ENCODE measurements at places on chromosomes 6 and 20.

DNA sequence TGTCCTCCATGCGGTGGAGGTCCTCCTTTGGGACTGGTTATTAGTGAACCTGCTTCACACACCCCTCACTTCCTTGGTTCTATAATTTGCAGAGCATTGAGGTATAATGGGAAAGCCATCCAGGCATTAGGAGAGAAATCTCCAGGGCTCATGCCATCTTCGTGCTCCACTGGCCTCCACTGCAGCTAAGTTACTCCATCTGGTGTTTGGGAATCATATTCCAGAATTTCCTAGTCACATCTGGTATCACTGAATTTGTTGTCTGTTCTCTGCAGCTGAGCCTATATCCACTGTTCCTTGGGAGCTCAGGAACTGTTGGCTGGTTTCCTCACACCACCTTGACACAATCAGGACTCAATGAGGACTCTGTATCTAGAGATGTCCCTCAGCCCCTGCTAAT lies 173.0 kb upstream of the TSHZ2 start:
- no peak for DNase-seq

GRCh38 chr6:140485740-140486449 lies 1111.4 kb upstream of the CITED2 start:
- no peak for DNase-seq

- no peak for DNase-seq
Measured at GRCh38 chr6:24054388-24054787, 71.6 kb upstream of the NRSN1 start.

GRCh38 chr6:4017834-4018170 lies 61.1 kb downstream of the FAM217A start:
- DNase-seq: no peak

GRCh38 chr6:149060985-149061760 lies 256.3 kb upstream of the TAB2 start:
- no peak for DNase-seq

DNA sequence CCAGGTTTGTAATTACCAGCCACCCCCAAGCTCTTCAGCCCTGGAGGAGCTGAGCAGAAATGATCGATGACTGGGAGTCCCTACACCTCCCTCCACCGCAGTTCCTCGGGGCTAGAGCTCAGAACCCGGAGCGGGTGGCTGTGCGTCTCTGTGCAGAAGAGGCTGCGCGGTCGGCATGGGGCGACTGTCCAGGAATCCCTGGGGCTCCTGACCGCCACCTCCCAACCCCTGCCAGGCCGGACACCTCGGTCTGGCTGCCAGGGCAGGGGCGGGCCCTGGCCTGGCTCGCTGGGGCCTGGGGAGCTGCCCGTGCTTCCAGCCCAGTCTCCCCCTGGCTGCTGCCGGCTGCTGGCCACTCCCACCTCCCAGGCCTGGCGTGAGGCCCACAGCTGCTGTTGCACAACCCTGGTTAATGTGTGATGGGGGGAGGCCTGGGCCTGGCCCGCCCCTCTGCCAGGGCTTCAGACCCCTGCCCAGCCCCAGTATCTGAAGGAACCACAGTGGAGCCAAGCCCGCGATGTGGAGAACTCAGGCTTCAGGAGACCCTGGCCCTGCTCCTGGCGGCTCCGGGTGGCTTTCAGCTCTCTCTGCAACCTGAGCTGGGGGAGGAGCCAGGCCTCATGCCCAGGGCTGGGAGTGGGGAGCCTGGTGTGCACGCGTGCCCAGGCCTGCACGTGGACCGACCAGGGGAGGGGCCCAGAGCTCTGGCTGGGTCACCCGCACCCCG lies 1.2 kb downstream of the SLC2A4RG start:
- no peak for DNase-seq

GRCh38 chr6:390914-391558 lies 516 bp upstream of the IRF4 start:
- no peak for DNase-seq

- no peak for DNase-seq
Measured at GRCh38 chr20:41349266-41349665, 8.6 kb downstream of the LPIN3 start.

DNA sequence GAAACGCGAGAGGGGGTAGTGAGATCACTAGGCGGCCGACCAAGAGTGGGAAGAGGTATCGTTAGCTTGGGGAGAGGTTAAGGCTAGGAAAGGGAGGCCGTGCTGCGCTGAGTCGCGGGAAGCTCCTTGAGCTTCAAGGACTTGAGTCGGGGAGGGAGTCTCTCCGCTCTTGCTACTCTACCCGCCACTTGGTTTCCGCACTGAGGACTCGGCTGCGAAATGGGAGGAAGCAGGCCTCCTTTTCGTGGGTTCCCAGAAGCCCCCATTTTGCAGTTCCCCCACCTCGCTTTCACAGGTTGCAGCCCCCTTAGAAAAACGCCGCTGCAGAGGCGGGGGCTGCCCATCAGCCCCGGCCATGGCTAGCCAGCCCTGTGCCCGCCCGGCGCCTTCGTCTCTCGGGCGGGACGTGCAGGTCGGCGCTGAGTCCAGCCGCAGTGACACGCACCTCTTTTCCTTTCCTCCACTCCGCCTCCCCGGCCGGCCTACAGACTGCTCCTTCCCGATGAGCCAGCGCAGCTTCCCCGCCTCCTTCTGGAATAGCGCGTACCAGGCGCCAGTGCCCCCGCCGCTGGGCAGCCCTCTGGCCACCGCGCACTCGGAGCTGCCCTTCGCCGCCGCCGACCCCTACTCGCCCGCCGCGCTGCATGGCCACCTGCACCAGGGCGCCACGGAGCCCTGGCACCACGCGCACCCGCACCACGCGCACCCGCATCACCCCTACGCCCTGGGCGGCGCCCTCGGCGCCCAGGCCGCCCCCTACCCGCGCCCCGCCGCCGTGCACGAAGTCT lies 4.9 kb downstream of the VGLL2 start:
- no peak for DNase-seq

DNA sequence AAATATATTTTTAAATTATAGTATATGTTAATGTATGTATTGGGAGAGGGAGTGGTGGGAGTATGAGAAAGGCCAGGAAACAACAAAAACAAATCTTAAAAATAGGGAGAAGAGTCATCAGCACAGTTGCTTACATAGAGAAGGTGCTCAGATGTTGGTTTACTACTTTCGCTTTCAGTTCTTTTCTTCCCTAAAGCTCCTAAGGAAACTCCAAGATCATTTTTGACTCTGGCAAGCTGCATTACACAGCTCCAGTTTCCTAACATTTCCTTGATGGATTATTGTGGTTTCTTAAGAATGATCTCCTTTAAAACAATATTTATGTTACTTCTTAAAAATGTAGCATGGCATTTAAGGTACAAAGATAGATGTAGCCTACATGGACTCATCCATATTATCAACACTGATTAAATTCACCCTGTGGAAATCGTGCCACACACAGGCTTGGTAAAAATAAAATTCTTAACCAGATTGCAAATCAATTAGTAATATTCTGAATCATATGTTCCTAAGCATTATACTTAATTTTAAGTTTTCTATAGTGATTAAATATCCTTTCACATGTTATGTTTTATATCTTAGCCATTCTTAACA lies 118.0 kb upstream of the MAN1A1 start:
- DNase-seq: no peak

DNA sequence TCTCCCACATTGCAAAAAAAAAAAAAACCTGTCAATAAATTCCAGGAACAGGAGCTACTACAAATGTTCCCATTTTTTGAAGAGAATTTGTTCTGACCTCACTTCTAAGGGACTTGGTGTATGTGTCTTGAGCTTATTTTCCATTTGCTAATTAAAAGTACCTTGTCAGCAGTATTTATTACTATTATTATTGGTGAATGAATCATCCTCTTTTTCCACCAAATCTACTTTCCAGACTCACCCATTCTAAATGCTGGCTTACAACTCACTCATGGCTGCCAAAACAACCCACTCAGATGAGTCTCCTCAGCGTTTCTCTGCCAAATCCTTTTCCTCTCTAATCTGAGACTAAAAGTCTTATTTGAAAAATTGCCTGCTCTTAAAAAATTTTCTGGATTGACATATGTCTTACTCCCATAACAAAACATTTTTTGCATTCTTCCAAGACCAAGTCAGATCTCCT lies 33.2 kb upstream of the TASP1 start:
- DNase-seq: no peak

DNA sequence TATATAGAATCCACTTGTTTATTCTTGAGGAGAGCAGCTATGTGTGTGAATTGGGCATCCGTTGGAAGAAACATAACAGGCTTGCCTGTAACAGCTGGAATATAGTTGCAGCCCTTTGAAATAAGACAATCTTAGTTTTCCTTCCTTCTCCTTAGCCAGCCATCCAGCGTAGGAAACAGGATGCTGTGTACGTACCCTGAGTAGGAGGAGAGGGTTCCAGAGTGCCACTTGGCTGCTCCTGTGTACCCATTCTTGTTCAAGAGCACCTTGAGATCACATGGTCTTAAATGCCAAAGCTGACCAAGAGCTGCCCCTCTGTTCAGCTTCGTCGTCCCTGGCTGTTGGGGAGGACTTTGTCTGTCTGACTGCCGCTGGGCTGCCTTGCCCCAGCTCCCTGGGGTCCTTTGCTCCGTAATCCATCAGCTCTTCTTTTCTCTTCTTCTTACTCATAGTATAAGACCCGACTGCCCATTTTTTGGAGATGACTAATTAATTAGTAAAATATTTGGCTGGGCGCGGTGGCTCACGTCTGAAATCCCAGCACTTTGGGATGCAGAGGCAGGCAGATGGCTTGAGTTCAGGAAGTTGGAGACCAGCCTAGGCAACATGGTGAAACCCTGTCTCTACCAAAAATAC lies 49.0 kb downstream of the RREB1 start:
- DNase-seq: no peak

DNA sequence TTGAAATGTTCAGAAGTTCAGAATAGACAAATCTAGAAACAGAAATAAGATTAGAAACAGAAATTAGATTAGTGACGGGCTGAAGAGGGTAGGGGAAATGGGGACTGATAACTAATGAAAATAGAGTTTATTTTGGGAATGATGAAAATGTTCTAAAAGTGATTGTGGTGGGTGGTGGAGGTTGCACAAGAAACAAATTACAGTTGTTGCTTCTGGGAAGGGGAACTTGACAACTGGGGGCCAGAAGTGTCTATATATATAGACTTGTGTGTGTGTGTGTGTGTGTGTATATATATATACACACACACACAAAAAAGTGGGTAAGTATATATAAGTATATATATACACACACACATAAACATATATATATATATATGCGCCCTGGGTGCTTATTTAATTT lies 86.5 kb upstream of the RREB1 start:
- no peak for DNase-seq

- no peak for DNase-seq
Measured at GRCh38 chr6:38846844-38847243, 131.7 kb downstream of the DNAH8 start.

- DNase-seq: no peak
Measured at GRCh38 chr6:144217264-144217663, 66.9 kb downstream of the STX11 start.

GRCh38 chr20:36035745-36036144 lies 67.4 kb downstream of the CNBD2 start:
- DNase-seq: no peak

GRCh38 chr6:33343953-33344611 lies 26.5 kb upstream of the ZBTB22 start:
- peak; percentile 9 for DNase-seq

- DNase-seq: no peak
Measured at GRCh38 chr6:3631877-3632276, 119.6 kb downstream of the PXDC1 start.

DNA sequence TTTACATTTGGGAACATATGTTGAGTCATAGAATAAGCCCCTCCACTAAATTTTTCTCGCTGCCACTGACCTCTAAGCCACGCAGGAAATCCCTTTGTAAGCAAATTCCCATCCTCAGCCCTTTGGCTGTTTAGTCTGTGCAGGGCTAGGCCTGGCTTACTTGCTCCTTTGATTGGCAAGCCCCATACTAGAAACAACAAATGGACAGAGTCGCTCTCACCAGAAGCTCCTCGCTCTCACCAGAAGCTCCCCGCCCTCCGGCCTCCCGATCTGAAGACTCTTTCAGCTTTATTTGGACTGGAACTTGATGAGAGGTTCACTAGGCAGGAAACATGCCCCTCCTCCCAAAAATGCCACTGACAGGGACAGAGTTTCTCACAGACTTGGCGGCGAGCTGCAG lies 149.2 kb upstream of the EXOC2 start:
- DNase-seq: no peak

DNA sequence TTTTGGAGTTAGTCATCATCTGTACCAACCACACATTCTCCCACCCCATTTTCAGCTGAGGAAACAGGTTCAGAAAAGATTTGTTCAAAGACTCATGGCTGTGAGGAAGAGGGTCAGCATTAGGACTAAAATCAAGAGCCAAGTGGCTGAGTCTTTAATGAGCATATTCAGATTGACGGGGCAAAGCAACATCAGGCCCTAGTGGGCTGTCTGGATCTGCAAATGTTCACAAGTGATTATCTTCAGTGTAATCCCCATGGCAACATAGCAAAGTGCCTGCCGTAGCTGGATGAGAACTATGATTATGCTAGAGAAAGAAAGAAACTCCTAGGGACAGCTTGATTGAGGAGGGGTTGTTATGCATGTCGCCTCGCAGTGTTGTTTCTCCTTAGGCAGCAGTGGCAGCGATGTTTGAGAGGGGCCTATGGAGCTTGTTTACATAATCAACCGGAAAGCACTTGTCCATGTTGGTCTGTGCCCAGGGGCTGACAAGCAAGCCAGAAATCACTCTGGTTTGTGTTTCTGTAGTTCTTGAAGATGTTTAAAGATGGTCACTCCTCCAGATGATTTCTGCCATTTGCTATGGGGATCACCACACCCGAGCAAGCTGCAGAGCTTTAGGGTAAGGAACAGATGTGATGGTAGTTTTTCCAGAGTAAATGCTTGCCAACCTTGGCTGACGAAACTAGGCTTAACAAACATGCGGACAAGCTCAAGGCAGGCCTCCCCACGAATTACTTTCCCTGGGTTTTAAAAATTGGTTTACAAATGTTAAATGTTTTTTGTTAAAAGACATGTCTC lies 124.3 kb upstream of the MLIP start:
- DNase-seq: no peak

DNA sequence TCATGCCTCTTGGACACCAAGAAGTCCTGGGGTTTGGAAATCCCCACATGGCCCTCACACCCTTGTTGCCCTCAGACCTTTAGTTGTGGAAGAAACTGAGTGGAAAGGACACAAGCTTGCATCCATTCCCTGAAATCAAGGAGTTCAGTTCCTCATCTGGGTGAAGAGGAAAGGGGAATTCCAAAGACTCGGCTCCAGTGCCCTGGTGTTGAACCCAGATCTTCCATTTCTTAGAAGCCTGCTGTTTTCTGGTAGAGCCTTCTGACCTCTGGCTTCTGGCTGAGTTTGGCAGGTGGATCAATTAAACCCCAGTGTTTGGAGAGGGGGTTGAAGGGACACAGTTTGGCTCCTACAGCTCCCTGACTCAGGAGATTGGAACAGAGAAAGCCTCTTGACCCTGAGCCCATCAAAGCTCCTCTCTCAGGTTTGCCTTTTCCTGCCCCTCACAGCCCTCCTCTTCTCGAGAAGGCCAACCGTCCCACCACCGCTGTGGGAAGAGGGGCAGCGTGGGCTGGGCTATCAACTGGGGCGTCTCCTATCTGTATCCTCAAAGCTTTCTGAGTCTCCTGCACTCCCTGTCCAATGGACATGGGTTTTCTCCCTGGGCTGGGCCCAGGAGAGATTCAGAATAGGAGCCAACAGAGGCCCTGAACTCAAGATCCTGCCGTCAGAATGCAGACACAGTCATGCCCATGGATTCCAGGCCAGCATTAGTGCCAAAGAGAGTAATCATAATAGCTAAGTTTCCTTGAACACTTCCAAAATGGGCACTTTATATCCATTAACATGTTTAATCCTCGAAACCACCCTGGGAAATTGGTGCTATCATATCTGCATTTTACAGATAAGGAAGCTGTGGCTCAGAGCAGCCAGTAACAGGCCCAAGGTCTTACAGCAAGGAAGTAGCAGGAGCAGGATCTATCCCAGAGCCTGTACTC lies 146.2 kb downstream of the VEGFA start:
- DNase-seq: no peak

GRCh38 chr20:37511610-37512275 lies 9.3 kb upstream of the NNAT start:
- DNase-seq: no peak
